Muscle of arm (tissue), 14 donors: ENCODE measurements at places on chromosomes 2 and 18. TPM values are rescaled to one million over a fixed set of nuclear protein-coding genes. Genes with fewer than 3 reads are reported as not detected.

GRCh38 chr2:115165529-115166109, 723.2 kb downstream of the DPP10 start:
- DNase-seq = peak; percentile 25

DNA sequence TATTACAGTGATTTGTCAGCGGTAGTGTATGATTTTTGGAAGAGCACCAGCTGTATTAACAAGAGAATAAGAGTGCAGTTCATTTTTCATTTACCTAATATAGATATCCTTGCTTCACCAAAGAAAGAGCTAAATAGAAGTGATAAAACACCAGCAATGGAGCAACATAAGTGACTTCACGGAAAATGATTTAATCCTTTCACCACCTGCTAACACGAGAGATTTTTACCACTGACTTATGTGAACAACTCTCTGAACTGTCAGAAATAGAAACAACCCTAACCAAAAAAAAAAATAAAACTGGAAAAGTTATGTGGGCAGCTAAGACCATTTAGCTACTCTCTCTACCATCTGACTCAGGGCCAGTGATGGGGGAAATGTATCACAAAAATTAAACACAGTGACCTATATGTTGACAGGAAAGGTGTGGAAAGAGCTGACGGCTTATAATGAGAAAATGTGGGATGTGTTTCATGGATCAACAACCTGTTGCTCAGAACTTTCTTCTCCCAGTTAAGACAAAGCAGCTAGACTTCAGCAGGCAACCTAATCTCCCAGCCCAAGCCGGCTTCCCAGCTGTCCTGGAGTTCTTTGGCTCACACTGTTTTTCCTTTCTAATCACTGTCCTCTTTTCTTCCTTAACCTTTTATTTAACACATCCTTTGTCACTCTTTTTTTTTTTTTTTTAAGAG, 272.7 kb downstream of the SS18 start:
- DNase-seq = no peak

- no peak for DNase-seq
These were observed 3.5 kb downstream of the ASPRV1 start for GRCh38 chr2:69957965-69958364.

- DNase-seq = no peak
These were observed 134.2 kb downstream of the CBLN2 start for GRCh38 chr18:72409903-72410302.

DUSP28 gene
- not detected for polyA plus RNA-seq

DNA sequence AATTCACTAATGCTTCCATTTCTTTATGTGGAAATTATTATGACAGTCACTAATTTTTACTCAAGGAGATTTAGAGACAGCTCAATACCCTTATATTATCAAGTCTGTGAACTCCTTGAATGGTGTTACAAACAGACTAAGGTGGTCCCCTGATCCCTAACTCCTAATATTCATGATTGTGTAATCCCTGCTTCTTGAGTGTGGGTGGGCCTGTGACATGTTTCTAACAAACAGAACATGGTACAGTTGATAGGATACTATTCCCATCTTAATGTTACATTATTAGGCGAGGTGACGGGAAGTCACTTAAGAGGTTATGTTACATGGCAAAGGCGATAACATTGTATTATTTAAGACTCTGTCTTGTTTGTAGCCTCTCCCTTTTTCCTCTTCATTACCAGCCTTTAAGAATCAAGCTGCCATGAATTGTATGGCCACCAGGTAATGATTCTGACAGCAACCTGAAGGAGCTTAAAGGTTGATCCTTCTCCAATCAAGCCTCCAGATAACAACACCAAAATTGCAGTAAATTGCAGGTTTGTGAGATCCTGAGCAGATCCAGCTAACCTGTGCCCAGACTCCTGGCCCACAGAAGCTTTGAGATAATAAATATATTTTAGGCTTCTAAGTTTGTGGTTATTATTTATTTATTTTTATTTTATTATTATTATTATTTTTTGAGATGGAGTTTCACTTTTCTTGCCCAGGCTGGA, 32.1 kb downstream of the CYTIP start:
- DNase-seq = no peak
